ENCODE measurements at places on chromosomes 4 and X. TPM values are rescaled to one million over a fixed set of nuclear protein-coding genes. Genes with fewer than 3 reads are reported as not detected.
A peak's percentile ranks its signal among the peaks of the same experiment; 100 is the strongest.

The DNAAF6 gene
- 0.09 TPM for polyA plus RNA-seq

- no peak for DNase-seq
Observed at GRCh38 chr4:159220353-159220752, 117.5 kb downstream of the RAPGEF2 start.

DNA sequence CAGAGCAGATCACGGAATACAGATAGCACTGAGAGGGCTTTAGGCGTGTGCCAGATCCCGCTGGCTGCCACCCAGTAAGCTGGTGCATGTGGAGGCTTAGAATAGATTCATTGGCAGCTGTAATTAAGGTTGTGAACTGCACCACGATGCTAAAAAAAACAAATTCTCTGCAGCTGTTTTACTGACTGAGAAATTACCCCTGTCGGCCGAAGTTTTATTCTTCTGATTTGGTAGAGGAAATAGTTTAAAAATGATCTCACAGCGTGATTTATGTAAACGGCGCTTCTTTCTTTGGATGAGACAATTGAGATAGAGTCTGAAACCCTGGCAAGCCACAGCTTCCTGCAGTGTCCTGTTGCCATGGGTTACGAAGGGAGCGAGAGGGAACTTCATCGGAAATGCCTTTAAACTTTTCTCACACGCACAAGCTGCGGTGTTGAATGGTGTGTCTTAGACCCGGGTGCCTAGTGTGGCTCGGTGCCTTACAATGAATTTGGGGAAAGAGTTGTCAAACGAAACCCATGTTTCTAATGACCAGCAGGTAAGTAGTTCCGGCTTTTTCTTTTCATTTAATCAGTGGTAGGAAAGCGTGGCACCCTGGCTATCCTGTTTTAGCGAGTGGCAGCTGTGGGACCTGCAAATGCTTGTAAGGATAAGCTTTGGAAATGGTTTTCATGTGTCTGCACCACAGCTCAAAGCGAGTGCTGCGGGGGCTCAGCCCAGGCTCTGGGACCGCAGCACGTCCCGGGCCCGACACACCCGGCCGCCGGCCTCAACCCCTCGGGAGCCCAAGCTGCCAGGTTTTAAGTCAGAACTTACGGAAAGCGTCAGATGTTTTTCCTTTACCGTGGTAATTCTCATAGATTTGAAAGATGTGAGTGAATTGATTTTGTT lies 71.7 kb upstream of the HGFAC start:
- peak; percentile 79 for DNase-seq

GRCh38 chrX:7485061-7485460 lies 337.1 kb upstream of the PUDP start:
- no peak for DNase-seq

DNA sequence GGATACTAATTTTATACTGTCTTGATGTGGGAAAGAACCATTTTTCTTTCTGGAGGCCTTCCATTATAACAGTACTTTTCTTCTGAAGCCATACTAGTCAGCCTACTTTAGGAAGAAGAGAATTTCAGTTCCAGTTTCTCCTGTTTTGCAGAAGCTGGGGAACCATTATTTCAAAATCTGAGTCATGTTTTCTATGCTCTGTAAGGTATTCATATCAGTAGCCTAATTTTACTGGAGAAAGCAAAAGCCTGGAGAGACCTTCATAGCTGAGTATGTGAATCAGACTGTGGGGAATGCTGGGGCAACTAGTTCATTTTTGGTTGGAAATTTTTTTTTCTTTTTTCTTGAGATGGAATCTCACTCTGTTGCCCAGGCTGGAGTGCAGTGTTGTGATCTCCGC lies 22.4 kb downstream of the AFF1 start:
- no peak for DNase-seq

Data from thymus (tissue), 14 donors.